ENCODE measurements at places on chromosomes 4 and X. TPM values are rescaled to one million over a fixed set of nuclear protein-coding genes. Genes with fewer than 3 reads are reported as not detected.

- H3K4me1 ChIP-seq, result no peaks in the 10 kb centered on the region
- no peak for DNase-seq
- no peak overlapping the region for H3K27ac ChIP-seq
- no peak overlapping the region for H3K4me3 ChIP-seq
- no peaks in the 10 kb centered on the region for H3K36me3 ChIP-seq
Observed at GRCh38 chr4:41819621-41820020, 71.1 kb upstream of the PHOX2B start.

GRCh38 chr4:83108101-83108861 lies 6.2 kb downstream of the PLAC8 start:
- no peaks in the 10 kb centered on the region for H3K27me3 ChIP-seq
- H3K36me3 ChIP-seq, result no peaks in the 10 kb centered on the region
- H3K27ac ChIP-seq, result no peak overlapping the region
- H3K4me3 ChIP-seq, result no peak overlapping the region
- DNase-seq, result no peak

- H3K27me3 ChIP-seq, result no peaks in the 10 kb centered on the region
- no peaks in the 10 kb centered on the region for H3K4me1 ChIP-seq
- no peak overlapping the region for H3K4me3 ChIP-seq
- no peaks in the 10 kb centered on the region for H3K36me3 ChIP-seq
- no peak for DNase-seq
Observed at GRCh38 chrX:135411893-135412292, 9.9 kb upstream of the SMIM10L2A start.

GRCh38 chr4:77159806-77160205 lies 2.8 kb downstream of the CCNG2 start:
- H3K36me3 ChIP-seq, result peaks cover 52% of the 10 kb centered on the region
- no peaks in the 10 kb centered on the region for H3K4me1 ChIP-seq
- no peaks in the 10 kb centered on the region for H3K27me3 ChIP-seq
- H3K4me3 ChIP-seq, result no peak overlapping the region

DNA sequence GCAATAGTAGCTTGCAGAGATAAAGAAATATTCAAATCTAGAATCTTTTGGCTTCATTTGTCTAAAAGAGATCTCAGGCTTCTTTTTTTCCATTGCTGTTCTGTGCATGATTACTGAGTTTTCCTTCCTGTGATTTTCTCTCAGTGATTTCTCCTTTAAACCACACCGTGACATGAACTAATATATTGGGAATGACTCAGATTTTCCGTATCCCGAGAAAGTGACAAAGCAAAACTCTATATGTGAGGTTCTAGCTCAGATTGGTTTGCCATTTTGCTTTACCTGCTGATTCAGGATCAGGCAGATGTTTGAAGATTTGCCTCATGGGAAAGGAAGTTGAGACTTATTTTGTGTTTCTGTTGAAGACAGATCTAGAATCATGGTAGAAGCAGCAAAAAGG lies 59.4 kb downstream of the MTHFD2L start:
- H3K27ac ChIP-seq, result no peak overlapping the region
- no peaks in the 10 kb centered on the region for H3K36me3 ChIP-seq
- no peak overlapping the region for H3K4me3 ChIP-seq

GRCh38 chrX:17435476-17435875 lies 60.5 kb downstream of the NHS start:
- no peaks in the 10 kb centered on the region for H3K36me3 ChIP-seq
- no peak overlapping the region for H3K4me3 ChIP-seq
- DNase-seq, result no peak
- H3K27ac ChIP-seq, result no peak overlapping the region
- no peaks in the 10 kb centered on the region for H3K27me3 ChIP-seq

DNA sequence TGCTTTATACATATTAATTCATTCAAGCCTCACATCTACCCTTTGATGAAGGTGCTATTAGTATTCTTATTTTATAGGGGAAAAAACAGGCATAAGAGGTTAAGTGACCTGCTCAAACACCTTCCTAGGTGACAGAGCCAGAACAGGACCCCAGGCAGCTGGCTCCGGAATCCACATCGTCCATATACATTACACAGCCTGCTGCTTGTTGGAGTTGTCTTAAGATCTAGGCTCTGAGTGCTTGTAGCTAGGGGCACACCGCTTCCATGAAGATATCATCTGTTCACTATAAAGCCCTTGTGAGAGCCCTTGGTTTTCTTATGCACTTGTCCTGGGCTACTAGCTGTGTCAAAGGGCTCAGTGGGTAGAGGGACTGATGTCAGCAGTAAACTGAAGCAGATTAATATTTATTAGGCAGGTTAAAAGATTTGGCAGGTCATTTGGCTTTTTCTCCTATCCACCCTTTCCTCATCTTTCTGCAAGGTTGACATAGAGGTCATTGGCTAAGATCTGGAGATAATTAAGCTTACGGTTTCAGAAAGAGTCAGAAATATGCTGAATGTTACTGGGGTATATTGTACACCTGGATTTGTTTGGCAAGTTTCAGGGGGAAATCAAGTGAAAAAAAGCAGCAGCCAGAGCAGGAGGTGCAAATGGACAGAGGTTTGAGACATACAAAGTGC lies 195.4 kb downstream of the SOWAHB start:
- no peaks in the 10 kb centered on the region for H3K36me3 ChIP-seq
- peak overlapping the region; percentile 66 for H3K27ac ChIP-seq
- H3K4me1 ChIP-seq, result peaks cover 60% of the 10 kb centered on the region
- H3K4me3 ChIP-seq, result no peak overlapping the region

The PPM1K gene
- 16.8 TPM for total RNA-seq

All from sigmoid colon (tissue), 7 donors.